ENCODE measurements at places on chromosomes 1 and 21. TPM values are rescaled to one million over a fixed set of nuclear protein-coding genes. Genes with fewer than 3 reads are reported as not detected.

Gene RGS2
- total RNA-seq: 4.7 TPM

DNA sequence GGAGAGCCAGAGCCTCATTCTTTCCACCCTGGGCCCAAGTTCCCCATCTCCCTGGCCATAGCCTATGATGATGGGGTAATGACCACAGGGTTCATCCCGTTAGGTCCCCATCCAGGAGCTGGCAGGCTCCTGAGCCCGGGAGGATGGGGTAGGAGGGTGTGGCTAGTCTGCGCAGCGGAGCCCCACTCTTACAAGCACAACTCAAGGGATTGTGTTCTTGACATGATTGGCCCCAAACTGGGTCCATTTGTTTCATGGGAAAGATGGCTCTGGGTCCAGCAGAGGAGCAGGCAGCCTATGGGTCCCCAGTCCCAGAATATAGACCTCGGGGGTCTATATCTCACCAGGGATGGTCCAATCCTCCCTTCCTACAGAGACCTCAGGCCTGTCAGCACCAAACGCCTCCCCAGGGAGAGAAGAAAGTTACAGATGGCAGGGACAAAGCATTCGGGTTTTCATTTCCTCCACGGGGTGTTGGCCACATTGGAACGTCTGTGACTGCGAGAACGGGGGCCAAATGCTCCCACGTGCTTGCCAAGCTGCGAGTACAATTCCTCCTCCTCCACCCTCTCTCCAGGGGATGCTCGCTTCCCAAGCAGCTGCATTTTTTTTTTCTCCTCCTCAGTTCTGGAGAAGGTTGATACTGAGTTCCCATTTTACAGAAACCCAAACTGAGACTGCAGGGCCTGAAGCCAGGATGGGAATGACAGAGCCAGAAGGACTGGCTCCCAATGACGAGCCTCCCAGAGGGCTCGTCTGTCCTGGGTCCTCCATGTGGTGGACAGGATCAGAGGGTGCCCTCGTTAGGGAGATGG lies 71.0 kb downstream of the DHRS3 start:
- DNase-seq: peak; percentile 85

- no peak for DNase-seq
Measured at GRCh38 chr1:150563340-150564038, 14.3 kb downstream of the ADAMTSL4 start.

DNA sequence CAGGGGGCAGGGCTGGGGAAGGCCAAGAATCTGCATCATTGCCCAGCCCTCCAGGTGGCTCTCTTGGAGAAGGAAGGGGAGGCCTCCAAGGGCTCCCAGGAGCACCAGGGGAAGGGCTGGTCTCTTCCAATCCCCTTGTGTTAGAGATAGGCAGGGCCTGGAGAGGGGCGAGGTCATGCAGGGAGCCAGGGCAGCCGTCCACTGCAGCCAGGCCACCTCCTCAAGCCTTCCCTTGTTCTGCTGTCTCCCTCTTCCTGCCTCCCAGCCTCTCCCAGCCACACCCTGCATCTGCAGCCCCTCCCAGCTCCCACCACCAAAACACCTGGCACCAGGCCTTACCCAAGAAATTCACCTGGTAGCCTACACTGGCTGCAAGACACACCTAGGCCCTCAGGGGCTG lies 105.3 kb upstream of the IFFO2 start:
- DNase-seq: no peak

- DNase-seq: no peak
Measured at GRCh38 chr1:58879464-58879863, 95.6 kb upstream of the JUN start.

Gene CFAP141
- total RNA-seq: not detected

GRCh38 chr1:31707711-31708110 lies 3.9 kb upstream of the COL16A1 start:
- DNase-seq: no peak

DNA sequence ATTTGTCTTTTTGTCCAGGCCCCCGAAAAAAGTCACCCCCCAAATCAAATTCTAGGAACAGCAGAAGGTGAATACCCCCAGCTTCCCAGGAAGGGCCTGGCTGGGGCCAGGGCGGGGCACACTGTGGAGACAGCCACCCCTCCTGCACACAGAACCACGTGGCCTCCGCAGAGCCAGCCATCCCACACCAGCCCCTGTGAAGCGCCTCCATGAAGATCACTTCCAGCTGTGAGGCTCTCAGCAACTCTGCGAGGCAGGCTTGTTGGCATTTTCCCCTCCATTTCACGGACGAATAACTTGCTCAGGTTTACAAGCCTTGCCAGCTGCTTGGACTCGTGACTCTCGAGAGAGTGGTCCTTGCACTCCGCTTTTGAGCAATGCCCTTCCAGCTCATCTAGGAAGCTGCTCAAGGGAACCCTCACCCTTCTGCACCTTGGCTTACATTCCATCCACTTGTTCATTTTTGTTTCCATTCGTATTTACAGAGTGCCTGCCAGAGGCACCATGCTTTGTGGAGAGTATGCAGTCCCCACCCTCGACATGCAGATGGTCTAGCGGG lies 48.2 kb downstream of the SYT6 start:
- DNase-seq: no peak

Gene CLCA4
- total RNA-seq: 0.15 TPM

GRCh38 chr1:111827946-111828345 lies 72.2 kb downstream of the DDX20 start:
- no peak for DNase-seq

GRCh38 chr1:107871259-107871658 lies 93.7 kb downstream of the VAV3 start:
- DNase-seq: no peak

GRCh38 chr1:19423130-19423529 lies 62.2 kb downstream of the CAPZB start:
- DNase-seq: no peak

DNA sequence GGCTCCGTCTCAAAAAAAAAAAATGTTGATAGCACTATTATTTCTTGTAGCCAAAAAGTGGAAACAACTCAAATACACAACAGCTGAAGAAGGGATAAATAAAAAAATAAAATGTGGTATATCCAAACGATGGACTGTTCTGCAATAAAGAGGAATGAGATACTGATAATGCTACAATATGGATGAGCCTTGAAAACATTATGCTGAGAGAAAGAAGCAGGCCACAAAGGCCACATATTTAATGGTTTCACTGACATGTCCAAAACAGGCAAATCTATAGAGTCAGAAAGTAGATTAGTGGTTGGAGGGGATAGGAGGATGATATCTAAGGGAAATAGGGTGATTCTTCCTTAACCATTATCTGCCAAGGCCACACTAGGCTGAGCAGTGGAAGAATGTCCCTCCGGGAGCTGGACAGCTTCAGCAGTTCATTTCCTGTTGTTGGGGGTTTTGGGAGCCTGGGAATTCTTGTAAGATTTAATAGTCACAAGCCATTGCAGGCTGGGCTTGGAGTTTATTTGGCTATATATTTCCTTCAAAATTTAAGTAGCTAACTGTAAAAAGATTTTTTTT lies 53.5 kb downstream of the ST3GAL3 start:
- DNase-seq: no peak

GRCh38 chr1:43031316-43032203 lies 72.9 kb upstream of the SLC2A1 start:
- DNase-seq: no peak

Gene SIK1
- total RNA-seq: 10.8 TPM

GRCh38 chr1:10583641-10584040 lies 108.9 kb downstream of the PEX14 start:
- no peak for DNase-seq

- DNase-seq: peak; percentile 9
Measured at GRCh38 chr1:99004254-99004860, 304 bp downstream of the PLPPR5 start.

DNA sequence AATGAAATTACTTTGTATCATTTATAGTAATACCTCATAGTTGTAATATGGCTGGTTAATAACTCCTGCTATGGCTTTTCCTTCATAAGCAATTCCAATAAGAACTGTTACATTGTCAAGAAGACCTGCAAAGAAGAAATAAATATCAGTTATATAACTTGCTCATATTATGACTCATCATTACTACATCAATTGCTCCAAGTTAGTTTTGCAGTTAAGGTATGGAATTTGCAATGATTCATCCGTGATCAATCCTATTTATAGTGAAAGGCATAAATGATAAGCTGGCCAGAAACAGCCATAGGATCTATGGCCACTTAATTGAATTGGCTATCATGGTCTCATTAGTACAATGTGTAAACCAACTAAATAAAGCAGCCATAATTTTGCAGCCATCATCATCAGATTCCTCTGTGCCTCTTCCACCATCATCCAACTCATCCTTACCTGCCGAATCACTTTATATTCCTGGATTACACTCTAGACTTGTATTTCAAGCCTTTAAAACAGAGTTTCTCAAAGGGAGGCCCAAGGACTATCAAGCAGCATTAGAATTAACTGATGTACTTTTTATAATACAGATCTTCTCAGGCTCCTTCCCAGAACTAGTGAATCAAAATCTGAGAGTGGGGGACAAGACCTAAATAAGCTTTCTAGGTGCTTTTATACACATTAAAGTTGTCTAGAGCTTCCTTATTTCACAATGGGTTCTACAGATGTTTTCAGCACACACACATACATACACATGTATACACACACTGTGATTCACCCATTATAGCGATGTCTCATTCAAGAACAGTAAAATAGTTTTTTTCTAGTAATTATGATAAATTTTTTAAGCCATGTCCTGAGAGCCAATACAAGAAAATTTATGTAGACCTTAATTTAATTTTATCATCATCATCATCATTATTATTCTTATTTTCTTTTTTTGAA lies 21.2 kb upstream of the EPRS1 start:
- DNase-seq: no peak

- DNase-seq: no peak
Measured at GRCh38 chr1:152035539-152036266, 1.1 kb downstream of the S100A11 start.

DNA sequence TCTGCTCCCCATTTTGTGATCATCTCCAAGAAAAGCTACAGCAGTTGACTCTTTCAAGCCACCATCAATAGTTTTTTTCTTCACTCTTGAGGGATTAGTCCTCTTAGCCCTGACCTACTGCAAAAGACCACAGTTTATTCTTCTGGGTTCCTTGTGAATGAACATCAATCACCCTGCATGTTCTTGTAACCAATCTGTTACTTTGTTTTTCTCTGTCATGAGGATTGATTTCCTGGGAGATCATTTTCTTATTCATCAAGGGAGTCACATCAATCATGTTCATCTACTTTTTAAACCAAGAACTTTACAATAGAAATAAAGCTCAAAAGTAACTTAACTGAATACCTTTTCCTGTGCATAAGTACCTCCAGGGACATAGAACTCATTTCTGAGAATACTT lies 21.8 kb downstream of the ILDR2 start:
- no peak for DNase-seq

DNA sequence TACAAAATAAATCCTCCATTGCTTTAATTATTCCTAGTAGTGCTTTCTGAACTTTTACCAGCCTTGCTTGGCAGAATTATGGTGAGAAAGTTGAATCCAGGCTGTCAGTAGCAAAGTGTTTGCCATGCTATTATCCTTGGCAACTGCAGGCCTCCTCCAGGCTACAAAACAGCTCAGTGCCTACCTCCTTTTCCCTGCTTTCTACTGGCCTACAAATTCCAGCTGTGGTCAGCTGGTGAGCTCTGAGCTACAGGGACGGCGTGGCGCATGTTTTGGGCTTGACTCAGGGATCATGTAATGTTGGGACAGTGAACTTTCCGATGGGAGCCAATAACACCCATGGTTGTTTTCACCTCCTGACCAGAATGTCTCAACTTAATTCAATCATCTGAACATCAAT lies 456.1 kb upstream of the ADAMTS5 start:
- peak; percentile 69 for DNase-seq

DNA sequence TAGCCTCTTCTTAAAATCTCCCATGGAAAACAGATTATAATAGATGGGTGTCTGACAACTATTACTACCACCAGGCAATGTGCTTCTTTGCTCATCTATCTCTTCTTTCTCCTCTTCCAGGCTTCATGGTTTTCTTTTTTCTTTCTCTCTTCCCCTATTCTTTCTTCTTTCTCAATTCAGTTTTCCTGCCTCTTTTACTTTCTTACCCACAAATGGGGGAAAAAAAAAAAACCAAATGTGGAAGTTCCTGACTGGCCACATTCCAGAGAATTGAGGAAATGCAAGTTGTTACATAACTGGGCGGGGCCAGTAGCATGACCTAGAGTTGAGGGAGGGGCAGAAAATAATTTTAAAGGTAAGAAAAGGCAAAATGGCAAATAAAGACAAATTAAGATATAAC lies 10.9 kb upstream of the SMG7 start:
- DNase-seq: no peak

Gene TEX38
- not detected for total RNA-seq

Gene NUF2
- 0.37 TPM for total RNA-seq

GRCh38 chr1:158035014-158035413 lies 41.6 kb downstream of the KIRREL1 start:
- no peak for DNase-seq

DNA sequence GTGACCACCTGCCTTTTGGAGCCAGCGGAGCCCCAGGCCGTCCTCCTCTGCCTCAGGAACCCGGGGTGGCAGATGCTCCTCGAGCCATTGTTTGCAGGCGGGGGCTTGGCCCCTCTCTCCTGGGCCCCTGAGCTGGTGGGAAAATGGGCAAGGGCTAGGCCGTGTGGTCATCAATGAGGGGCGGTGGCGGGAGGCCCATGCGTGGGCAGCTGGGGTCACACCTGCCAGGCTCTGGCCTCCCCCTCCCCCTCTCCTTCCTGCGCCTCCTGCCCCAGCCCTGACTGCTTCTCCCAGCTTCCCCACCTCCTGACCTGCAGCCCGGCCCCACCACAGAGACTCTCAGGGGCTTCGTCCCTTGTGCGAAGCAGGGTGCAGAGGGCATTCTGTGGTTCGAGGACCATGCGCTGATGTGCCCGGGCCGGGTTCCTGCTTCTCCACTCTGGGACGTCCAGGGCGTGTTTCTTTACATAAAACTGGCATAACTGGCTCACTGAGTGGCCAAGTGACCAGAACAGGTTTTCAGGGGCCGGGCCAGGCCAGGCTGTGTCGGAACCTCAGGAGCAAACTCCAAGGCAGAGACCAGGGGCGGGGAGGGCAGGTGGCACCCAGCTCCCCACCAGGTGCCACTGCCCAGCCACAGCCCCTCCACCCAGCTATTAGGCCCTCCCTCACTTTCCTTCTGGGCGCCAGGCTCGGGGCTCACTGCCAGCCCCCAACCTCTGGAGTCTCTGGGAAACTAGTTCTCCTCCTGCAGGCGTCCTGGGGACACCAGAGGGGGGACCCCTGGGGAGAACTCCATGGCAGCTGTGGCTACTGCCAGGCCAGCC lies 9.3 kb downstream of the SAMD11 start:
- DNase-seq: no peak

DNA sequence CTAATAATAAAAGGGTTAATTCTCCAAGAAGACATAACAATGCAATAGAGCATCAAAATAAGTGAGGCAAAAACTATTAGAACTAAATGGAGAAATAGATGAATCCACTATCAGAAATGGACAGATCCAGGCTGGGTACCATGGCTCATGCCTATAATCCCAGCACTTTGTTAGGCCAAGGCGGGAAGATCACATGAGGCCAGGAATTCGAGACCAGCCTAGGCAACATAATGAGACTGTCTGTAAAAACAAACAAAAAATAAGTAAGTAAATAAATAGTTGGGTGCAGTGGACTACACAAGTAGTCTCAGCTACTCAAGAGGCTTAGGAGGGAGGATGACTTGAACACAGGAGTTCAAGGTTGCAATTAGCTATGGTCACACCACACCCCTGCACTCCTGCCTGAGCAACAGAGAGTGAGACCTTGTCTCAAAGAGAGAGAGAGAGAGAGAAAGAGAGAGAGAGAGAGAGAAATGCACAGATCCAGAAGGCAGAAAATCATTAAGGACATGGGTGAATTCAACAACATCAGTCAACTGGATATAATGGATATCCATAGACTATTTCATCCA lies 12.3 kb downstream of the FRRS1 start:
- DNase-seq: no peak

Gene CELA3B
- 1.7 TPM for total RNA-seq
